ENCODE measurements at places on chromosomes 5 and 9.
A peak's percentile ranks its signal among the peaks of the same experiment; 100 is the strongest.

DNA sequence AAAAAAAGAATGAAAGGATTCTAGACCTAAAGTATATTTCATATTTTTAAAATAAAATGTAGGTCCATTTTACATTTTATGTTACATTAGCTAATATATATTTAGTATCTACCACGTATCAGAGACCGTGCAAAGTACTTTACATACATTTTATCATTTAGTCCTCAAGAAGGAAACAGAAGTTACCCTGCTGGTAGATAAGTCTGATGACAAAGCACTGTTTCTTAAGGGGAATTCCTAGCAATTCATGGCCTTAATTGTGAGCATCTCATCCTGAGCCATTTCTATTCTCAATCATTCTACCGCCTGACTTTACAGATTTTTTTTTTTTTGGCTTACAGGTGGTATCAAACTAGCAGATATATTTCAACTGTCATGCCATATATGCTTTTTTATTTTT is 367.7 kb downstream of the PRELID2 start:
- no peak for DNase-seq

DNA sequence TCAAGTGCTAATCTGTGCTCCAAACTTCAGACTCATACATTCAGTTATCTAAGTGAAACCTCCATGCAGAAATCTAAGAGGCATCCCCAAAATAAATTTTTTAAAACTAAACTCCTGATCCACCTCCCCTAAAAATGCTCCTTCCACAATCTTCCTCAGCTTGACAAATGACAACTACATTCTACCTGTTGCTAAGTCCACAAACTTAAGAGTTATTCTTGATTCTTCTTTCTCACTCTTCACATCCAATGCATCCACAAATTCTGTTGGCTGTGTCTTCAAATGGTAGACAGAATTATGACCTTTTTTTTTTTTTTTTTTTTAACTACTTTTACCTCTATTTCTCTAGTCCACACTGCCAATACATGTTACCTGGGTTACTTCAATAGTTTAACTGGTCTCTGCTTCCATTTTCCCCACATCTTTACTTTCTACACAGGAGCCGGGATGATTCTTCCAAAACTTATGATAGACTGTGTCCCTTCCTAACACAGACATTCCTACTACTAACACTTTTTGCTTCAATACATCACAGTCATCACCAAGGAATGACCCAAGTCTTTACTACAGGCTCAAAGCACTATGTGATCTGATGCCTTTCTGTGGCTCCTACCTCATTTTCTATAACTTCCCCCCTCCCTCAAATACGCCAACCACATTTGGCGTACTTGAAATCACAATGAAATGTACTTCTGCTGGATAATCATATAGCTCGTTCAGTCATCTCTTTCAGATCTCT is 143.6 kb downstream of the PDE4D start:
- no peak for DNase-seq

DNA sequence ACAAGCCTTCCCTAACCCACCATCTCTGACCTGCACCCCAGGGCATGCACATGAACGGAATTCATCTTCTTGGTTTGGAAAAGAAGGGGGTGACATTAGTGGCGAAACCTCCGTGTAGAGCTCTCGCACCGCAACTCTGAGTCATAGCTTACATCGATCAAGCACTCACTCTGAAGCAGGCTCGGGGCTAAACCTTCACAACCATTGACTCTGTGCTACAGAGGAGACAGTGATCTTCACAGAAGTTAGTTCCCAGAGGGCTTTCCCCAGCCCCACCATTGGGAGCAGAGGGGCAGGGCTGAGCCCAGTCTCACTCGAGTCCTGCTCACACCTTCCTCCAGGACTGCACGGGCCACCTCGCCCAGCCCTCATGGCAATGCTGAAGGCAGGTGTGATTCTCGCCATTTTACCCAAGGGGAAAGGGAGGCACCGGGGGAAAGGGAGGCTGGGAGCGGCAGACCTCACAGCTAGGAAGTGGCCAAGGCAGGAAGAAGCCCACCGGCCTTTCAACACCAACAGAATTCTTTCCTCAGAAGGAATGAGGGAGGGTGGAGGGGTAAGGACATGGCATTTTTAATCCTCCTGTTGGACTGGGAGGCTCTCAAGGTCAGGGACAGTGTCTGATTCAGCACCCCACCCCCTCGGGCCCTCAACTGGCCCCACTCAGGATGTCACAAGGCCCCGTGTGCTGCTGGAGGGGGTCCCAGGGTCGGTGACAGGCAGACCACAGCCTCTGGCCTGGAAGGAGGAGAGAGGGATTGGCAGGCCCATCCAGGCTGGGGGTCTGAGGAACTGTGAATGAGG is 25.9 kb upstream of the IL17B start:
- peak; percentile 57 for DNase-seq

GRCh38 chr5:135710045-135710675 is 124.3 kb upstream of the SLC25A48 start:
- DNase-seq = no peak

DNA sequence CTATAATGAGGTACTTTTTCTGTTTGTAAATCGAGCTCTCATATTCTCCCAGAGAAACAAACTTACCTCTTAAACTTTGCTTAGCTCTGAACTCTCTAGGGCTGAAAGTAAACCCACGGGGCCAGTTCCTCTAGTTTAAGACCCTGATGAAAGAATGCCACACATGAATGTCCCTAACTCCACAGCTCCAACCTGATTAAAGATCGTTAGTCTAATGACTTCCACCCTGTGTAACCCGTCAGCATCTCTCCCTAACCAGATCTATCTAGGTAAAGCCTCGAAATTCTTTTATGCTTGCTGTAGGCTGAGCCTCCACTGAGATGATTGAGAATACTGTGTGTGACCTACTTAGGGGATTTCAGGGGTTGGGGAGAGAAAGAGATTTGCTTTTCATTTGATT is 27.0 kb downstream of the ADRA1B start:
- no peak for DNase-seq

DNA sequence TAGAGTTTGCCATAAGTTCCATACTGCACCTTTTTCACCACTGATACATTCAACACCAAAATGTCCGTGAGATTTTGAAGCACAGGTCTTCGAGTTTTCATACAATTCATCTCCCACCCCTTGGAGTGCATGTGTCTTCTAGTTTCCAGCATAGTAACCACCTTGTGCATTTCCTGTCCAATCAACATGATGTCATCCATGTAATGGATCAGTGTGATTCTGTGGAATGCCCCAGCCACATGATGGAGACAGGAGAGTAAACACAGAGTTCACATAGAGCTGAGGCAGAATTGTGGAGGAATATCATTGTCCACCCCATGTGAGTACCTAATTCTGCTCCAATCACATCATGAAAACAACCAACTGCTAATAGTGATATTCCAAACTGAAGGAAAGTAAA is 441.5 kb upstream of the CDH6 start:
- no peak for DNase-seq

GRCh38 chr5:34660444-34660843 is 4.3 kb downstream of the RAI14 start:
- peak; percentile 93 for DNase-seq

- peak; percentile 22 for DNase-seq
Measured at GRCh38 chr9:114281473-114282103, 41.3 kb upstream of the ORM1 start.

DNA sequence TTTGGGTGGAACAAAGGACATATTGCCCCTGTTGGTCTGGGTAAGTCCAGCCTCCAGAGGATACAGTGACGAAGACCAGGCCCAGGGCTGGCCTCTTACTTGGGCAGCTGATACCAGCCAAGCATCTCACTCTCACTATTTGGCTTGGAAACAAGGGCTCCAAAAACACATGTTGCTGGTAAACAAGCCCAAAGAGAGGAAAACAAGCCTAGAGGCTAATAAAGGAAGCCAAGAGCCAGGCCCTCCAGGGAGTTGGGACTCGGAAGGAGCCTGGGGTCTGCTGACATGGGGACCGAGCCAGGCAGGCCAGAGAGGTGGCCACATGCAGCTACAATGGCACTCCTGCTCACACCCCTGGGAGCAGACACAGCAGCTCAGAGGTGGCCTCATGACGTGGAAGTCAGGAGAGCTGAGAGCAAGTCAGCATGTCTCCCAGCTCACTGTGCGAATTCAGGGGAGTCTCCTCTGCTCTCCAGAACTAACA is 5.7 kb downstream of the SPARC start:
- peak; percentile 59 for DNase-seq

- DNase-seq = peak; percentile 67
Measured at GRCh38 chr5:72845889-72846288, 29.4 kb downstream of the TNPO1 start.

- DNase-seq = no peak
Measured at GRCh38 chr9:116134975-116135374, 18.6 kb upstream of the PAPPA start.

- DNase-seq = peak; percentile 31
Measured at GRCh38 chr5:102545175-102545574, 46.4 kb upstream of the SLCO6A1 start.

- peak; percentile 24 for DNase-seq
Measured at GRCh38 chr9:127128341-127129072, 6.1 kb upstream of the ANGPTL2 start.

- no peak for DNase-seq
Measured at GRCh38 chr9:137160054-137160425, 9.8 kb downstream of the LRRC26 start.

DNA sequence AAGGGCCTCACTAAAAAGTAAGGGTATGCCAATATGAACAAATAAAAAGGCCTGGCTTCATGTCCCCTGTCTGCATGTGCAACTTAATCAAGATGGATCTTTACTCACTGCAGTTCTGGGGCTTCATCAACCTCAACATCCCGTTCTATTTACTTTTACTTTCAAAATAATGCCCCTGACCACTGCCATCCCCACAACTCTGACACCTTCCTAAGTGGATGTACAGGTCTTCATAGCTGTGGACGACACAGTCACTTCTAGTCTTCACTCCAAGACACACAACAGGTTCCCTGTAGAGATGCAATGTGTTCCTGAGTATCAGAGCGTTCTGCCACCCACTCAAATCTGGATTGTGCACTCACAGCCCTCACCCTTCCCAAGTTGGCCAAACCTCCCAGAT is 136.1 kb downstream of the ENC1 start:
- DNase-seq = no peak

DNA sequence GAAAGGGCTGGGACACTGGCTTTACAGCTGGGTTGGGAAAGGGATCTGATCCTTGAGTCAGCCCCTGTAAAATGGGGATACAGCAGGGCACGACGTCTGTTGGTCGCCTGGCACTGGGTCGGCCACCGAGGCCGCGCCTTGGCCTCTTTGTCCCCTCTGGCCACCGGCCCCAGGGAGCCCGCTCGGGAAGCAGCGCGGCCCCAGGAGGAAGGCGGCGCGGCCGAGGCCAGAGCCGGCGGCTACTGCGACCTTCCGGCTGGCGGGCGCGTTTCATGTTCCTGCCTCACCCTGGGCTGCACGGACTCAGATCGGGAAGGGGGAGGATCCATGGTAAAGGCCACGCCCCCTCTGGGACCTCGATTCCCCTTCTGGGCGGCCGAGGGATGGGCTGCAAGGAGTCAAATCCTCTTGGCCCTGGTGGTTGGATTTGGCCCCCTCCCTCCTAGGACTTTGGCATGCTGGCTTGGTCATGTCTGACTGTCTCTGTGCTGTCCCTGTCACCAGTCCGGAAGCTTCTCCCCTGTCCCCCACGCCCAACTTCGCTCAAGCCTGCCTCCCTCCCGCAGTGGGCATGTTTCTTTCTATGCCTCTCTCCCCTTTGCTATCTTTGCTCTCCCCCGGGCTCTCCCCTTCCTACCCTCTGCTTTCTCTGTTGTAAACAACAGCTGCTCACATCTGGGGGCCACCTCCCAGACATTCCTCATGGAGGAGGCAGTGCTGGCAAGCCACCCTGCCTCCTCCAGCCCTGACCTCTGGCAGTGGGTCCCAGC is 25.8 kb downstream of the FPGS start:
- DNase-seq = peak; percentile 87

DNA sequence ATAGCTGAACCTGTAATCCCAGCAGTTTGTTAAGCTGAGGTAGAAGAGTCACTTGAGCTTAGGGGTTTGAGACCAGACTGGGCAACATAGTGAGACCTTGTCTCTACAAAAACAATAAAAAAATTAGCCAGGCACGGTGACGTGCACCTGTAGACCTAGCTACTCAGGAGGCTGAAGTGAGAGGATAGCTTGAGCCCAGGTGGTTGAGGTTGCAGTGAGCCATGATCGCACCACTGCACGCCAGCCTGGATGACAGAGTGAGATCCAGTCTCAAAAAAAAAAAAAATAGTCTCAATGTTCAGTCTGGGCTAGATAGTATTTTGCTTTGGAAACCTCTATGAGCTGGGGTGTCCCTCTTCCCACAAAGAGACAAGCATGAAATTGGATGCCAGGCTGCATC is 51.9 kb upstream of the IQGAP2 start:
- no peak for DNase-seq

DNA sequence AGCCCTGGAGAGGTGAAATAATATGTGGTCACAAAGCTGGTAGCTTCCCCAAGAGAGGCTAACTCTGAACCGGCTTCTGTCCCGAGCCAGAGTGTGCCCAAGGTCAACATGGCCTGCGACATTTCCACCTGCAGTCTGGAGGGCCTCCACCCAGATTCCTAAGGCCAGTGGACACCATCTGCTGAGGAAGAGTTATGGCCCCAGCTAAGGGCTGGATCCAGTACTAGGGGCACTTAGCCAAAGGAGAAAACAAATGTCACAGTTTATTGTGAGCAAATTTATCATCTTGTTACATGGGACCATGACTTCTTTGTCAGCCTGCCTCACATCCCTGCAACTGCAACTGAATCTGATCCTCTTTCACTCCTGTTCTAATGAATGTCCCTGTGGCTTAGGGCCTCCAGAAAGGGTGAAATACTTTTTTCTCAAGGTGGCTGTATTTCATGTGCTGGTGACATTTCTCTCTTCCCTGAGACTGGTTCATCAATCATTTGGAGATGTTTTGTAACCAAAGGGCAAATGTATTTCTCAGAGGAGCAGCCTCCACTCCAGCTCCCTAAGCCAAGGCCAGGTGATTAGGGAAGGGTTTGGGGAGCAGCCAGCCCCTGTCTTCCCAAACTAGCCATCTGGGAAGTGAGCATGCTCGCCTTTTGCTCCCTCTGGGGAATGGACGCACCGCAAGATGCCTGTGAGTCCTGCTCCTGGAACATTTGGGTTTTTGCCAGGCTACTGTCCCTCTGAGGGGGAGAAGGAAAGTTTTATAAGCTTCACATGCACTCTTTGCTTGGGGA is 148.3 kb downstream of the CMYA5 start:
- DNase-seq = no peak

GRCh38 chr5:82476155-82476554 is 198.0 kb upstream of the RPS23 start:
- no peak for DNase-seq

GRCh38 chr5:179827680-179828079 is 7.0 kb downstream of the SQSTM1 start:
- no peak for DNase-seq

DNA sequence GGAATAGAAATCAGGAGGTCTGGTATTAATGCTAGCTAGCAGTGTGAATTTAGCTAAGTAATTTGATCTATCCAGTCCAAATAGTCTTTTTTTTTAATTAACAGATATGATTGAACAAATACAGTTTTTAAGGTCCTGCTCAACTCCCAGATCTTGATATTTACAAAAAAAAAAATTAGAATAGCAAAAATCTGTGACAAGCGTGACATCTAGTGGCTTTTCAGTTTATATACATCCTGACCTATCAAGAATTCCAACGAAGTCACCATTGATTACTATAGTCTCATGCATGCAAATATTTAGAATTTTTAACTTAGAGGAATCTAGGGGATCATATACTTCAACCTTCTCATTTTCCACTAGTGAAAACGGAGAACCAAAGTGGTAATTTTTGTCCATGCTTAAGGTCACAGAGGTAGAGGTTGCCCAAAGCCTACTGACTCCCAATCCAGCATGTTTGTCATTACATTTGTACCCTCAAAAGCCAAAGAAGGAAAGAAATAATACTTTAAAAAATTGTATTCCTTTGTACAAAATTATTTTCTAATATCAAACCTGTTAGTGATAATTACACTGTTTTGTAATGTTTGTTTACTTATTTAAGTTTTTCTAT is 17.6 kb upstream of the TARS1 start:
- DNase-seq = peak; percentile 67
